ENCODE measurements at places on chromosomes 2 and 18. TPM values are rescaled to one million over a fixed set of nuclear protein-coding genes. Genes with fewer than 3 reads are reported as not detected.

The B3GNT2 gene
- 20.9 TPM for total RNA-seq

The RAPGEF4 gene
- 0.21 TPM for total RNA-seq

The EFHD1 gene
- 1.9 TPM for total RNA-seq

The CFC1 gene
- not detected for total RNA-seq

The YES1 gene
- total RNA-seq: 31.6 TPM

The NTSR2 gene
- total RNA-seq: not detected

The KYNU gene
- 304 TPM for total RNA-seq

The SLC9A4 gene
- not detected for total RNA-seq

The PRKCE gene
- total RNA-seq: 13.1 TPM

The TLX2 gene
- 0.30 TPM for total RNA-seq

The GULP1 gene
- 52.8 TPM for total RNA-seq

The ASB18 gene
- not detected for total RNA-seq

The TMEM37 gene
- 1.6 TPM for total RNA-seq

The ZNF396 gene
- total RNA-seq: 0.66 TPM

The MAP3K19 gene
- total RNA-seq: not detected

The CIB4 gene
- 0.16 TPM for total RNA-seq

The SLC5A7 gene
- not detected for total RNA-seq

The UCN gene
- 2.2 TPM for total RNA-seq

The DSG1 gene
- not detected for total RNA-seq

The TCF23 gene
- total RNA-seq: not detected

The DQX1 gene
- not detected for total RNA-seq

The DPYSL5 gene
- total RNA-seq: 3.8 TPM

The PAX3 gene
- not detected for total RNA-seq

The SPP2 gene
- total RNA-seq: not detected

The UGT1A7 gene
- 6.0 TPM for total RNA-seq

The STARD6 gene
- not detected for total RNA-seq

The TMEM185B gene
- total RNA-seq: 52.0 TPM

The IAH1 gene
- total RNA-seq: 99.8 TPM

The ERFE gene
- 6.3 TPM for total RNA-seq
